Esophagus muscularis mucosa (tissue), 4 donors: ENCODE measurements at places on chromosomes 3 and 15. TPM values are rescaled to one million over a fixed set of nuclear protein-coding genes. Genes with fewer than 3 reads are reported as not detected.
A peak's percentile ranks its signal among the peaks of the same experiment; 100 is the strongest.

DNA sequence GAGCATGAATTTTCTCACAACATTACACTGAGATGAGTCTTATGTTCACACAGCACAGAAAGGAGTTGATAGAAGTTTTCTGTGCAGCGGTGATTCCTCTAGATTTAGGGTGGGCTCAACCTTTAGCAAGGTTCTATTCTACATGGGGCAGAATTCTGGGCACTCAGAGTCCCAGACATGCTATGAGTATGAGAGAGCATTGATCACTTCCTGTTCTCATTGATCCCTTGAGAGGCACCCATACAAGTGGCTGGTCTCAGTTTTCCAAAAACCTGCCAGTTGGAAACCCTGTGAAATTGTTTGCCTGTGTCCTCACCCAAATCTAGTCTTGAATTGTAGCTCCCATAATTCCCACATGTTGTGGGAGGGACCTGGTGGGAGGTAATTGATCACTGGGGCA lies 112.5 kb upstream of the NR2F2 start:
- H3K27me3 ChIP-seq, result no peaks in the 10 kb centered on the region
- no peaks in the 10 kb centered on the region for H3K36me3 ChIP-seq
- DNase-seq, result no peak
- H3K4me1 ChIP-seq, result no peaks in the 10 kb centered on the region

- H3K4me1 ChIP-seq, result no peaks in the 10 kb centered on the region
- H3K4me3 ChIP-seq, result no peak overlapping the region
- peaks cover 6% of the 10 kb centered on the region for H3K27me3 ChIP-seq
- DNase-seq, result no peak
- no peaks in the 10 kb centered on the region for H3K36me3 ChIP-seq
Observed at GRCh38 chr3:39446444-39446843, 21.0 kb upstream of the MOBP start.

DNA sequence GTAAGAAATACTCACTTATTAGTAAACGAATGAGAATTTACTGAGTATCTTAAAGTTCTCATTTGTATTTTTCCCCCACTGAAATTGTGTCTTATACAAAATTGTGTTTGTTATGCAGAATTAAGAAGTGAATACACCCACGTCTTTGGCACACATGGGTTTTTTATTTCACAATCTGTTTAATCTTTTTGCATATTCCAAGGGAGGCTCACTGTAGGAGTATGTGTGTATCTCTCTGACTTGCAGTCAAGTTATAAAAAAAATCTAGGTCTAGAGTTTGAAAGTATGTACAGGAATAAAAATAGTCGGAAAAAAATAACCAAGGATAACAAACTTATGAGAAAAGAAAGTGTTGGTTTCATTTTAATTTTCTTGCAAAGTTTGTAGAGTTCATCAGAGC lies 255.2 kb downstream of the PDCD6IP start:
- no peak for DNase-seq
- no peak overlapping the region for H3K27ac ChIP-seq
- no peaks in the 10 kb centered on the region for H3K36me3 ChIP-seq
- H3K4me1 ChIP-seq, result no peaks in the 10 kb centered on the region
- H3K27me3 ChIP-seq, result no peaks in the 10 kb centered on the region

GRCh38 chr3:192444096-192444790 lies 283.1 kb downstream of the FGF12 start:
- H3K27ac ChIP-seq, result no peak overlapping the region
- H3K4me3 ChIP-seq, result no peak overlapping the region
- H3K36me3 ChIP-seq, result no peaks in the 10 kb centered on the region
- H3K4me1 ChIP-seq, result no peaks in the 10 kb centered on the region
- no peaks in the 10 kb centered on the region for H3K27me3 ChIP-seq

- no peaks in the 10 kb centered on the region for H3K27me3 ChIP-seq
- no peak for DNase-seq
- no peak overlapping the region for H3K27ac ChIP-seq
- no peaks in the 10 kb centered on the region for H3K4me1 ChIP-seq
- H3K36me3 ChIP-seq, result no peaks in the 10 kb centered on the region
Observed at GRCh38 chr3:35724106-35724505, 84.8 kb downstream of the ARPP21 start.

DNA sequence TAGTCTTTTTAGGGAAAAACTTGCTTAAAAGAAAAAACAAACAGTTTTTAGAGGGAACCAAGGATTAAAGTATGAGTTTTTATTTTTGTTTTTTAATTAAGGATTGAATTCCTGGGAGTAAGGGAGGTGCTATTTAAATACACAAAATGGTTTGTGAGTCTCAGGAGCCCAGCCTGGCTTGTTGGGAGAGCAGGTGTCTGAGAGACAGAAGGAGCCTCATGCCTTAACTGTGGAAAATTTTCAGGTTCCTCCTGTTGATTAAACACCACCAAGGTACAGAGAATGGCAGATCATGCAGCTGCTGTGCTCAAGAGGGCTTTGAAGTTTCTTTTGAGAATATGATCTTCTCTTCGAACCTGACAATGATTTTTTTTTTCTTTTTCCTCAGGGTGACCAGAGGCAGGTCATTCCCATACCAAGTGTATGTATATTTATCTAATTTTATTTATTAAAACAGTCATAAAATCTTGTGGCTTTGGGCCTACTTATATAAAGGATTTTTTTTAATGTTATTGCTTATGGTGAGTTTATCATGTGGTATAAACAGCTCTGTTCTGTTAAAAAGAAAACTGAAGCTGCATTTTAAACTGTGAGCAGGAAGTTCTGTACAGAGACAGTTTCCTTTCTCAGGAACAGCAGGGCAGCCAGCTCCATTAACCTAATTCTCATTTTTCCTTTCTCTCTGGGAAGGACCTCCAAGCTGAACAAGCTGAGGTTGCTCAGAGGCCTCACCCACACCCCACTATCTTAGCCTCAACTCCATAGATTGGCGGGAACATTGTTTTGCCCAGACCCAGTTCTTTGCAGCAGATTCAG lies 33.7 kb upstream of the VILL start:
- peak overlapping the region; percentile 70 for H3K27ac ChIP-seq
- H3K36me3 ChIP-seq, result no peaks in the 10 kb centered on the region
- H3K27me3 ChIP-seq, result no peaks in the 10 kb centered on the region
- peaks cover 62% of the 10 kb centered on the region for H3K4me1 ChIP-seq
- no peak overlapping the region for H3K4me3 ChIP-seq

DNA sequence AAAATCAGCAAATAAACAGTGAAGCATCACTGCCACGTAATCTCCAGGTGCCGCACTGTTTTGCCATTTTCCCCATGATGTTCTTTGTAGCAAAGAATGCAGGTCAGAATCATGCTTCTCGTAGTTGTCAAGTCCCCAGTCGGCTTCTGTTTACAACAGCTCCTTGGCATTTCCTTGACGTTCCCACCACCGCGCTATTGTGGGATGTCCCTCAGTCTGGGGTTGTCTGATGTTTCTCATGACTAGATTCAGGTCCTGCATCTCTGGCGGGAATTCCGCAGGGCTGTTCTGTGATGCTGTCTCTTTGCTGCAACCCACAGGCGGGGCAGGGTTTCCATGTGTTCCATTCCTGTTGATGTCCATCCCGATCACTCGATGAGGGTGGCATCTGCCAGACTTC lies 117.9 kb upstream of the SMAD3 start:
- H3K4me3 ChIP-seq, result no peak overlapping the region
- DNase-seq, result no peak
- no peak overlapping the region for H3K27ac ChIP-seq
- peaks cover 4% of the 10 kb centered on the region for H3K4me1 ChIP-seq
- no peaks in the 10 kb centered on the region for H3K36me3 ChIP-seq
- H3K27me3 ChIP-seq, result no peaks in the 10 kb centered on the region

DNA sequence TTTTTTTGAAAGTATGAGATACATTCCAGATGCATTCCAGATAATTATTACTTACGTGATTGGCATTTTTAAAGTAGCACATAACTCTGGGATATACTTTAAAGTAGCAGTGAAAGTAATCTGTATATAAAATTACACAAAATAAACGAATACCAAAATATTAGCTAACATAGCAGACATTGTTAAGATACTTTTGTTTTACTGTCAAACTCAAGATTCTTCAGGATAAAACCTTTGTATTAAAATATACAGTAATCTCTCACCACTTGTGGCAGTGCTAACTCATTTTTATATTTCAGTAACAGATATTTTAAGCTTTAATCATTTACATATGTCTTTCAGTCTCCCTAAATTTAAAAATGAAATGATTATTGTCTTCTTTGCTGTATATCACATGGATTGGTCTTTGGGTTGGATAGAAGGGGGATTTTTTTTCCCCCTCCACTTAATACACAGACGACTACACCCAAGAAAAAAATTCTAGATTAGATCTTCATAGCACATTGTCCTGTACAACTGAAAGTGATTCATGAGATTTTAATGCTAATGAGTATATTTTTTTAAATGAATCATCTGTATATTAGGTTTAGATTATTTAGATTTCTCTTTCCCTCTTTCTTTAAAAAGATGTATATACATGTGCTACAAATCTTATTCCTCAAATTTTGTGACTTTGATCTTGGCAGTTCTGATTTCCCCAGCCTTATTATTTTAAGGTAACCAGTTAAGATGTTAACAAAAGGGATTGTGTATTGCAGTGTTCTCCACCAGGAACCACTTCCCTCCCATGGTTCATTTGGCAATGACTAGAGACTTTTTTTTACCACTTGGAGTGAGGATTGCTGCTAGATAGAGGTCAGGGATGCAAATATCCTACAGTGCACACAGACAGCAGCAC lies 24.5 kb upstream of the EBLN2 start:
- no peak for DNase-seq
- no peaks in the 10 kb centered on the region for H3K27me3 ChIP-seq
- H3K4me1 ChIP-seq, result peaks cover 47% of the 10 kb centered on the region
- no peak overlapping the region for H3K27ac ChIP-seq
- H3K4me3 ChIP-seq, result no peak overlapping the region
- no peaks in the 10 kb centered on the region for H3K36me3 ChIP-seq

DNA sequence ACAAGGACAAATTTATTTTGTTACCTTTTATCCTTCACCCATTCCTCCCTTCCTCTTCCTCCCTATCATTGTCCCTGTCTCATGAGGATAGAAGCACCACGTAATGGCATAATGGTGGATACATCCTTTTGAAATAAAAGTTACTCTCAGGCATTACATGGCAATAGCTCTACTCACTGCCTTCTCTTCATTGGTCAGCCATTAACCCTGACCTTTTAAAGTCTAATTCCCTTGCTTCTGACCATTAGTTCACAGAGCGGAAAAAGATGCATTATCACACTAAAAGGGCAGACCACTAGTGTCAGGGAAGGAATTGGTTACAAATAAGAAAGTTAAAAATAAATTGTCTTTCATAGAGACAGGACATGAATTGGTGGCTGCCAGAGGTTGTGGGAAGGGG lies 54.6 kb upstream of the EIF1B start:
- H3K27ac ChIP-seq, result no peak overlapping the region
- H3K4me3 ChIP-seq, result no peak overlapping the region
- DNase-seq, result no peak
- no peaks in the 10 kb centered on the region for H3K36me3 ChIP-seq

DNA sequence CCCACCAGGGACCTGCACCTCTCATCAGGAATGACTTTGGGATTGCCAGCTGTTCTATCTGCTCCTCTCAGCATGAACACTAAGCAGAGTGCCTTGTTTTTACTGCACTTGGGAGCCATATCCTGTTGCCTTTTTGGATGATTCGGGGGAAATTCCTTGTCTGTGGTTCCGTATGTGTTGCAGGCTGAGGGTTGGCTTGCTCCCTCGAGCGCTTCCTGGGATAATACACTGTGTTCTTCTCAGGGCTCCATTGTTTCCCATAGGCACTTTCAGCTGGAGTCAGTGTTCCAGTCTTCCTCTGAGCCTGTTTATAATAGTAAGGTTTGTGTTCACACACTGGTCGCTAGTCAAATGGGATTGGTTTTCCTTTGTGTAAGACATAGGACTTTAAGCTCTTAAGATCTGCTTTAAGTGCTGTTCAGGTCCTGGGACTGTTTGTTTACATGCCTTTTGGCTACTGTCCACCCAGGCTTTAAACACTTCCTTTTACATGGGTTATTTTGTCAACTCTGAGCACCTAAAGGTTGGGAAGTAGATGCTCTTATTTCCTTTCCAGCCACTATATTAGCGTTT lies 23.4 kb downstream of the BOC start:
- no peak for DNase-seq
- no peak overlapping the region for H3K4me3 ChIP-seq
- peak overlapping the region; percentile 50 for H3K27ac ChIP-seq
- H3K27me3 ChIP-seq, result no peaks in the 10 kb centered on the region
- peaks cover 65% of the 10 kb centered on the region for H3K4me1 ChIP-seq

DNA sequence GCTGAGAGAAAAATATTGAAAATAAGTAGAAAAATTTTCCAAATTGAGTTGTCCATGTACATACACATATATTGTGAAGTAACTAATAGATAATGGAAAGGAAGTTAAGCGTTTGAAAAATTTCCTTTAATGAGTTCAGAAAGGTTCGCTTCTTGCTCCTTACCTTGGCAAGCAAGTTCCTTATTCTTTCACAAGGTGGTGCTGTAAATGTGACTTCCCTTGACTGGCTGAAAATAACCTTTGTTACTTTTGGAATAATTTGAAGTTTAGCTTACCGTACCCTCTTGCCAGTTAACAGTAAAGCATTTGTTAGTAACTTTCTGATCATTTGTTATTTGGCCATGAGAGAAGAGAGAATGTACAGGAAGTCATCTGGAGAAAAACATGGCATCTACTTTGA lies 41.6 kb downstream of the PYDC2 start:
- H3K27ac ChIP-seq, result no peak overlapping the region
- H3K27me3 ChIP-seq, result no peaks in the 10 kb centered on the region
- no peak for DNase-seq
- peaks cover 11% of the 10 kb centered on the region for H3K4me1 ChIP-seq
- H3K36me3 ChIP-seq, result no peaks in the 10 kb centered on the region
- no peak overlapping the region for H3K4me3 ChIP-seq

DNA sequence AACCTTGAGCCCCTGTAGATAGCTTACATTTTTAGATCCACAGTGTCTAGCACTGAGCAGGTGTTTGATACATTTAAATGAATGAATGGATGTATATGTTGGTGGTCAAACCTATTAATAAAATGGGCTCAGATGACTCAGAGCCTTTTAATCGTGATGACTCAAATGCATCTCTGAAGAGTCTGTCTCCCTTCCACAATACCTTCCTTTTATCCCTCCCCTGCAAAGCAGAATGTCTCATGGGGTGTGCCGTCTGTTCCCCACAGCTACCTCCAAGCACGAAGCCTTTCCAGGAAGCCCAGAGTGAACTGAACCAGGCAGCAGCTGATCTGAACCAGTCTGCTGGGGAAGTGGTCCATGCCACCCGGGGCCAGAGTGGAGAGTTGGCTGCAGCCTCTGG lies 303.5 kb upstream of the TPM1 start:
- no peak overlapping the region for H3K4me3 ChIP-seq
- peaks cover 15% of the 10 kb centered on the region for H3K36me3 ChIP-seq
- peaks cover 23% of the 10 kb centered on the region for H3K4me1 ChIP-seq
- H3K27ac ChIP-seq, result no peak overlapping the region

GRCh38 chr15:39602143-39602542 lies 21.3 kb downstream of the THBS1 start:
- no peak for DNase-seq
- no peak overlapping the region for H3K4me3 ChIP-seq
- H3K27ac ChIP-seq, result no peak overlapping the region
- H3K4me1 ChIP-seq, result peaks cover 12% of the 10 kb centered on the region

The GOLGA8S gene
- 0.13 TPM for total RNA-seq

The PEX11A gene
- 11.3 TPM for total RNA-seq

The SEMA5B gene
- 1.6 TPM for total RNA-seq

The ATP13A5 gene
- total RNA-seq, result not detected
